ENCODE measurements at places on chromosomes 3 and 15. TPM values are rescaled to one million over a fixed set of nuclear protein-coding genes. Genes with fewer than 3 reads are reported as not detected.

GRCh38 chr3:143972505-143973258 lies 1.1 kb downstream of the DIPK2A start:
- peak; percentile 78 for DNase-seq

The PIGZ gene
- 1.4 TPM for total RNA-seq

DNA sequence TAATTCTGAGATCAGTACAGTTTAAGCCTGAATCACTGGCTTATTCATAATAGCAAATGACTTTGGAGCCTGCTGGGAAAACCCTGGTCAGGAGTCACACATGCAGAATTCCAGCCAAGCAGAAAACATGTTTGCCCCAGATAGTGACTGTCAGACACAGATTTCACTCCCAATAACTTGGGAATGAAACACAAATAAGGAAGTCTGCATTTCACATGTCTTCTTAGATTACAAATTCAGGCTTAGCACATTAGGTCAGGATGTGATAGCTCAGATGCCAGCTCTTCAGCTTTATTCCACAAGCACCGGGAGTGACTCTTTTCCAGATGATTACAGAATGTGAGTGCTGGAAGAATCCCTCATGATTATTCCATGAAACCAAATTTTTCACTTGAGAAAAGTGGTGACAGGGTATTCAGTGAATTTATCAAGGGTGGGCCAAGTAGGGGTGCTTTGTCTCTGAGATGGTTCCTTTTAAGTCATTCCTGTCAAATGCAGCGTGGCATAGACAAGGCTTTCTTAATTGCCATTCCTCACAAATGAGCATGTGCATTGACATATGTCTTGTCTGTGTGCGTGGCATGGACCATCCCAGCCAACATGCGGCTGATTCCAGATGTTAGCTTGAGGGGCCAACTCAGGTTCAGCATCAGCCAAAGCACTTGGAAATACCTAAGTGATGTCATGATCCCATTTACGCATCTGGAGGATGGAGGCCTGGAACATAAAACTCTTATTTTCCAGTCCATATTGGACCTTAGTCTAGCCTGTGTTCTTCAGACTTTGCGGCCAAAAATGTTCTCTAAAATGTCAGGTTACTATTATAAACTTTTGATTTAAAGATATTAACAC lies 191.0 kb downstream of the EPHB1 start:
- DNase-seq: no peak

The SUMF1 gene
- total RNA-seq: 13.7 TPM

The HHATL gene
- total RNA-seq: not detected

The SAMD7 gene
- not detected for total RNA-seq

DNA sequence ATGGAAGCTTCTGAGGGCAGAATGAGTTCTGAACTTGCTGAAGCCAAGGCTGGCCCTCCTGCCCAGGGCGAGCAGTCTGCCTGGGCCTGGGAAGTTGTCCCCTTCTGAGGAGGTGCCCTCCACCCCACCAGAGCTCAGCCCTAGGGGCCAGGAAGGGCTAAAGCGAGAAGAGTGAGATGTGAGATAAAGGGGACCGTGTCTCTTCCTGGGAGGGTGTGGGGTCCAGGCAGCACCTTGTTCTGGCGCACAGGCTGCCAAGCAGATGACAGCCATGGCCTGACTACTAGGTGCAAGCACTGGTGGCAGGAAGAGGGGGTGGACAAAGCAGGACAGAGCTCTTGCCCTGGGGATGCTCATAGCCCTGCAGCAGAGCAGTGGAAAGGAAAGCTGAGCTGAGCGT lies 3.7 kb downstream of the PAK6 start:
- no peak for DNase-seq

The SYNPR gene
- total RNA-seq: not detected

GRCh38 chr3:125125821-125126245 lies 70.0 kb upstream of the HEG1 start:
- no peak for DNase-seq

DNA sequence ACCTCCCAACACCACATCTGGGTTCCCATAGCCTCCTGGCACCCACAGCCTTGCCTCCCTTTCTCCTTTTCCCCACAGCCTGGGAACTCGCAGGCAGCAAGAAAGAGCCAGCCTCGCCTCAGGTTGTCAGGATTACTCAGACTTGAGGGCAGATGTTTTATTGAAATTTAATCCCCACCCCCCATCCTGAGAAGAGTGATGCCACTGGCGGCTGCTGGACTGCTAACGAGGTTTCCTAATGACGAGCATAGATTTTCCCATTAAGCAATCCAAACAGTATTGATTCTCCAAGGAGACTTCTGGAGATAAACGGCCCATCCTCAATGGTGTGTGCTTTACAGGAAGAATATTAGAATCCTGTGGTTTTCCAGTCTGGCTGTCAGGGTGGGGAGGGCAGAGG lies 13.7 kb downstream of the SHF start:
- no peak for DNase-seq

- DNase-seq: no peak
These were observed 13.2 kb downstream of the CCR5 start for GRCh38 chr3:46383951-46384330.

All from activated naive CD8-positive, alpha-beta T cell treated with anti-CD3 and anti-CD28 coated beads, Interleukin-2, amount 10 ng/mL, durations not matched to agents 7 days and 5 days (primary cell).